ENCODE measurements at places on chromosomes 2 and 18.

GRCh38 chr2:223894968-223895367 is 50.2 kb downstream of the WDFY1 start:
- no peak for DNase-seq

DNA sequence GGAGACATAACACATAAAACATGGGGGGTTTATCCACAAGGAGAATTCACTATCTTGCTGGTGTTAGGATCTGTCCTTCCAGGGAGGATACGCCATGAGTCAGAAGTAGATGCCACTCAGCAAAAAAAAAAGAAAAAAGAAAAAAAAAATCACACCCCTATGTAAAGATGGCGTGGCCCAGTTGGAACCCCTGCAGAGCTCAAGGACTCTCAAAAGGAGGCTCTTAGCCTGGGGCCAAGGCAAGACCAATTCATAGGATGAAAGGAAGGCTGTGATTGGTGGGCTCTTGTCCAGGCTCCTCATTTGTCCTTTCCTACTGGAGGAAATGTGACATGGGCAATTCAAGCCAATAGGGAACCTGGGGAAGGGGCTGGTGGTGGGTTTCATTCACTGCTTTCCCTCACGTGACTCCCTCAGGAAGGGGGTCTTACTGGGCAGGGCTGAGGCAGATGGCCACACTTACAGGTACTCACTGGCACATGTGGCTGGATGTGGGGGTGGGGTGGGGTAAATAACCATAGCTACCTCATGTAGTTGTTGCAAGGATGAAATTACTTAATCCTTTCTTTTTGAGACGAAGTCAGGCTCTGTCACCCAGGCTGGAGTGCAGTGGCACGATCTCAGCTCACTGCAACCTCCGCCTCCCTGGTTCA is 38.7 kb upstream of the HAAO start:
- no peak for DNase-seq

GRCh38 chr2:61144697-61145268 is 17.2 kb upstream of the C2orf74 start:
- DNase-seq, result peak; percentile 93

DNA sequence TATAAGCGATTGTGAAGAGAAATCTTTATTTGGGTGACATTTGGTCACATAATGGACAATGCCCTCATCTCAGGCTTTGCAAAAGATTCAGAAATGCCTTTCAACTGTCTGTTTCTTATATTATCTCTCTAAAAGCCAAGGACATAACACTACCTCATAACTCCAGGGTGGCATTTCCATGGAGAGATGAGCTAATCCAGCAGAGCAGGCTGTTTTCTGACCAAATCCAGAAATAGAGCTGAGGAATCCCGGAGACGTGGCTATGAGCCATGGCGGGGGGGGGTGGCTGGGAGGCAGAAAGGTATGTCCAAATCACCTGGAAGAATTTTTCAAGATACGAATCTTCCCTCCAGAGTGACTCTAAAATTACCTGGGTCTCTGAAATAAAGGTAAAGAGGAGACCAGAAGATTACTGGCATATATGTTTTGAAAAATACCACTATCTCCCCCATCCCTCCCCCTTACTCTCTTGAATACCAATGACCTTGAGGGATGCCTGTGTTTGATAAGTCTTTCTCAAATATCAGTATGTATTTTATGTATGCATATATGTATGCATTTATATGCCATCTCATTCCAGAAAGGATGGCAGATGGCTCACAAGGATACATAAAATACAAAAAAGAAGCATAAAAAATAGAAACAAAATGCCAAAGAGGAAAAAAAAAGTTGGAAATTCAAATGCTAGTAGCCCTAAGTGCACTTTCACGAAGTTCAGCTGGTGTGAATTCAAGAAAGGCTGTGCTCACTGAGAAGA is 296.0 kb upstream of the MGAT5 start:
- DNase-seq, result no peak

DNA sequence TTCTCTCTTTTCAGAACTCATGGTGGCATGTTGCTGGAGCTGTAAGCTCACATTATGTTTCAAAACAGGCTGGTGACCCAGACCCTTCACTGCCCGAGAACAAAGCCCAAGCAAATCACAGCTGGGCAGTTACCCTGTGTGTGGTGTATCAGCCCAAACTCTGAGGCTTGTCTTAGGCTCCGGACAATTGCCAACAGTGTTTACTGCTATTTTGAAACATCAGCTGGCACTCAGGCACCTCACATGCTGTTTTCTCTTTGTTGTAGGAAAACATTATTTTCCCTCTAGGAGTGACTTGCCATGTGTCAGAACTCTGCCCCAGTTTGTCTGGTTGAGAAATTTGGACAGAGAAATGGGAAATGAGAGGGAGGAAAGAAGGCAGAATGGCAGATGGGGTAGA is 237.6 kb upstream of the APCDD1 start:
- no peak for DNase-seq

DNA sequence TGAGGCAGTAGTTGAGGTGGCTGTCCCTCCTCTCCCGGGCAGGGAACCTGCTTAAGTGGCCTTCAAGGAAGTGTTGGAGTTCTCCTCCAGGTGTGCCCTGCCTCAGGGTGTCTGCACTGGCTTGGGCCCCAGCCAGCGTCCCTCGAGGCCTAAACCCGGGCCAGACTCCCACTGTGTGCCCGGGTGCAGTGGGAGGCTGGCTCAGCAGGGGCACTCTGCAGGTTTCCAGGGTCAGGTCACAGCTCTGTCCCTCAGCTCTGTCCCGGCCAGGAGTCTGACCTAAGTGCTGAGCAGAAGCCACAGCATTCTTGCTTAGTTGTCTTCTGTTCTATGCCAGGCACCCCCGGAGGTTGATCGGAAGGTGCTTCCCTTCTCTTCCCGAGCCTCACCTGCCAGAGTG is 69.0 kb upstream of the OTOS start:
- DNase-seq, result no peak

DNA sequence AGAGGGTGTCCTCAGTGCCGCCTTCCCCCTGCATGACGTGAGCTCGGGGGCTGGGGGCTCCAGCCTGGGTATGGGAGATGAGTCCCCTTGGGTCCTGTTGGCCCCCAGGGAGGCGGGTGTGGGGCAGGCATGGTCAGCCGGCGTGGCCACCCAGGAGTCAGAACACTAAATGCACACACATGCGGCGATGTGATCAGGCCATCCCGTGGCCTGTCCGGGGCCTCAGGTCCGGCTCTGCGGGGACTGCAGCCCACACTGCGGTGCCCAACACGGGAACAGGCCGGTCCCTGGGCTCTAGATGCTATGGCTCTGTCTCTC is 13.8 kb downstream of the ANO7 start:
- DNase-seq, result no peak

- no peak for DNase-seq
Observed at GRCh38 chr2:218732052-218732760, 21.6 kb downstream of the TTLL4 start.

DNA sequence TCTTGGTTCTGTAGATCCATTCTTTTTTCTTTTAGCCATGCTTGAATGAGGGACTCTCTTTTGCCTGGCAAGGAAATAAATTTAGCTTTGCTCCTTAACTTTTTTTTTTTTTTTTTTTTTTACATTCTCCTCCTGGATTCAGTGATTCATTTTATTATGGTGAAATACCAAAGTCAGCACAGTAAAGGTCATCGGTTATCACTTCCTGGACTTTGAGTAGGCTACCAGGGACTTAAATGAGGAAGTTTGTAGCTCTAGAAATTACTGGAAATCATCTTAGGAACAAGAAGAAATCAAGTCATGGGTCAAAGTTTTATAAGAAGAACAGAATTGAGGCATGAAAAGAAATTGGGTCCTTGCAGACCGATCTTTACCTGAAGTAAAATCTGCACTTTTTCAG is 75.0 kb downstream of the SOCS6 start:
- DNase-seq, result no peak

DNA sequence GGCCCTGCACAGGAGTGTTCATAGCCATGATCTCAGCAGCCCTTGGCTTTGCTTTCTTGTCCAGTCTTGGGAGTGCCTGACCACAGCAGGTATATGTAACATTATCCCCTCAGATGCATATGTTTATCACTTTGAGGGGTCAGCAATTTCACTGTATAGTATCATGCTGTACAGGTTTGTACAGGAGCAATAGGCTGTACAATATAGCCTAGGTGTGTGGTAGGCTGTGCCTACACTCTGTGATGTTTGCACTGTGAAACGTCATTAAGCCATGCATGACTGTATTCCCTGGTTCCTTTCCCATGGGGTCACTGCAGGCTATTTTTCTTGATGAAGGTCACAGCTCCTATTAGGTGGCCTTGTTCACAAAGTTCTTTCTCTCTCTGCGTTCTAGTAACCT is 4.7 kb upstream of the IL36G start:
- no peak for DNase-seq
